OCI-LY7 (cell line): ENCODE measurements at places on chromosomes 1 and 21. TPM values are rescaled to one million over a fixed set of nuclear protein-coding genes. Genes with fewer than 3 reads are reported as not detected.

GPR25 gene
- total RNA-seq: not detected in 2 replicates

AMY2B gene
- 5.1 and 5.7 TPM in 2 replicates for total RNA-seq

NDUFS2 gene
- 72.1 and 73.4 TPM in 2 replicates for total RNA-seq

RHCE gene
- not detected in 2 replicates for total RNA-seq

HIPK1 gene
- total RNA-seq: 50.2 and 52.6 TPM in 2 replicates

KRTAP21-3 gene
- total RNA-seq: not detected in 2 replicates

ADAMTS5 gene
- total RNA-seq: not detected in 2 replicates

SLC30A10 gene
- not detected in 2 replicates for total RNA-seq

TARBP1 gene
- total RNA-seq: 49.8 and 61.7 TPM in 2 replicates

ANKRD45 gene
- 0.30 TPM in 1 of 2 replicates, not detected in the other for total RNA-seq

FRRS1 gene
- 6.5 and 7.2 TPM in 2 replicates for total RNA-seq

NBPF3 gene
- total RNA-seq: 0.89 and 1.0 TPM in 2 replicates

OXCT2 gene
- 0.17 TPM in 1 of 2 replicates, not detected in the other for total RNA-seq

THEM5 gene
- total RNA-seq: not detected in 2 replicates

COL8A2 gene
- not detected in 2 replicates for total RNA-seq

LCE1C gene
- not detected in 2 replicates for total RNA-seq

CLCNKA gene
- not detected in 2 replicates for total RNA-seq

ATP1A2 gene
- total RNA-seq: not detected in 2 replicates

APOBEC4 gene
- total RNA-seq: not detected in 2 replicates

TDRD10 gene
- not detected in 2 replicates for total RNA-seq

CHD5 gene
- total RNA-seq: 0.38 and 0.55 TPM in 2 replicates

LAMC2 gene
- 0.38 and 0.63 TPM in 2 replicates for total RNA-seq

AKR1A1 gene
- total RNA-seq: 141 and 152 TPM in 2 replicates

MATN1 gene
- total RNA-seq: 0.42 TPM in 1 of 2 replicates, not detected in the other

WNT3A gene
- not detected in 2 replicates for total RNA-seq

CHRNB2 gene
- 0.42 and 0.55 TPM in 2 replicates for total RNA-seq

OR2T2 gene
- total RNA-seq: not detected in 2 replicates
